ENCODE measurements at places on chromosomes 5 and 9. TPM values are rescaled to one million over a fixed set of nuclear protein-coding genes. Genes with fewer than 3 reads are reported as not detected.

FAM200C gene
- total RNA-seq = 9.6 TPM

CSF1R gene
- total RNA-seq = not detected

MRPS27 gene
- 89.7 TPM for total RNA-seq

CCDC127 gene
- total RNA-seq = 11.9 TPM

PRRC1 gene
- total RNA-seq = 63.1 TPM

PIP5KL1 gene
- total RNA-seq = 2.6 TPM

SARDH gene
- 4.5 TPM for total RNA-seq

HRCT1 gene
- not detected for total RNA-seq

GPRIN1 gene
- 35.9 TPM for total RNA-seq
